ENCODE measurements at places on chromosomes 4 and X. TPM values are rescaled to one million over a fixed set of nuclear protein-coding genes. Genes with fewer than 3 reads are reported as not detected.

DNA sequence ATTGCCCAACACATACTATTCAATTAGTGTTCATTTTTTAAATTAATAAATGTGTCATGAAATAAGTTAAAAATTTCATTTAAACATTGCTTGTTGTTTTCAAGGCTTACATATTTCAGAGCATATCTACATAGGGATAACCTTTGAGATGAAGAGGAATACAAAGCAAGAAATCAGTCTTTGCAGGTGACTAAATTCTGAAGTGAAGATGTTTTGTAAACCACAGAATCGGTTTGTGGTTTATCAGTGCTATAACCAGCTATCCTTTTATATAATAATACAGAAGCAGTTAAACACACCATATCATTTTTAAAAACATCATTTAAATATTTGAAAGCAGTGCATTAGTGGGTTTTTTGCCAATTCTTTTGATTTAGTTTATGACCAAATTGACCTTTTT is 26.9 kb downstream of the FAM241A start:
- H3K27ac ChIP-seq = no peak overlapping the region
- no peak overlapping the region for H3K4me3 ChIP-seq
- no peaks in the 10 kb centered on the region for H3K36me3 ChIP-seq
- H3K27me3 ChIP-seq = no peaks in the 10 kb centered on the region

- H3K4me3 ChIP-seq = no peak overlapping the region
- no peaks in the 10 kb centered on the region for H3K4me1 ChIP-seq
- DNase-seq = no peak
- no peaks in the 10 kb centered on the region for H3K36me3 ChIP-seq
These were observed 70.7 kb downstream of the RTL5 start for GRCh38 chrX:72060921-72061490.

- H3K27me3 ChIP-seq = no peaks in the 10 kb centered on the region
- DNase-seq = no peak
- no peak overlapping the region for H3K4me3 ChIP-seq
- no peaks in the 10 kb centered on the region for H3K4me1 ChIP-seq
- H3K36me3 ChIP-seq = no peaks in the 10 kb centered on the region
- no peak overlapping the region for H3K27ac ChIP-seq
These were observed 14.9 kb downstream of the PARM1 start for GRCh38 chr4:74947798-74948197.

- H3K27ac ChIP-seq = no peak overlapping the region
- peaks cover 15% of the 10 kb centered on the region for H3K4me1 ChIP-seq
- H3K4me3 ChIP-seq = peak overlapping the region; percentile 63
- H3K27me3 ChIP-seq = no peaks in the 10 kb centered on the region
These were observed 531 bp downstream of the DGKQ start for GRCh38 chr4:972651-973424.

GRCh38 chrX:40201329-40201885 is 103.6 kb upstream of the BCOR start:
- H3K4me1 ChIP-seq = peaks cover 24% of the 10 kb centered on the region
- no peak overlapping the region for H3K4me3 ChIP-seq
- H3K36me3 ChIP-seq = no peaks in the 10 kb centered on the region
- peak; percentile 64 for DNase-seq

- no peak overlapping the region for H3K27ac ChIP-seq
- H3K4me1 ChIP-seq = peaks cover 5% of the 10 kb centered on the region
- peaks cover 38% of the 10 kb centered on the region for H3K27me3 ChIP-seq
- DNase-seq = no peak
These were observed 1.5 kb downstream of the EVC start for GRCh38 chr4:5712517-5712916.

DNA sequence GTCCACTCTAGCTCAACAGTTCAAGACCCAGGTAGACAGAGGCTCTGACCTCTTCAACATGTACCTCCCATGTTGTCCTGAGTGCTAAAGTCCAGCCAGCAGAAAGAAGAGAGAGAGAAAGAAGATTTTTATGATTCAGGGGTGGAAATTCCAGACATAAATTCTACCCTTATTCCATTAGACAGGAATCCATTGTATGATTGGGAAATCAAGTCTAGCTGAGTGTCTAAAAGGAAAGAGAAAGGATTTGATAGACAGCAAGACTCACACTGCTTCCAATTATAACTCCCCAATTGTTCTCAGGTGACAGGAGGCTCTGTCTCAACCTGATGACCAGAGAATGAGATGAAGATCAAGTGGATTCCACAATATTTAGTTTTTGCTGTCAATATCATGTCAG is 27.9 kb upstream of the PGM2 start:
- DNase-seq = no peak
- no peak overlapping the region for H3K27ac ChIP-seq
- H3K4me3 ChIP-seq = no peak overlapping the region
- no peaks in the 10 kb centered on the region for H3K36me3 ChIP-seq

DNA sequence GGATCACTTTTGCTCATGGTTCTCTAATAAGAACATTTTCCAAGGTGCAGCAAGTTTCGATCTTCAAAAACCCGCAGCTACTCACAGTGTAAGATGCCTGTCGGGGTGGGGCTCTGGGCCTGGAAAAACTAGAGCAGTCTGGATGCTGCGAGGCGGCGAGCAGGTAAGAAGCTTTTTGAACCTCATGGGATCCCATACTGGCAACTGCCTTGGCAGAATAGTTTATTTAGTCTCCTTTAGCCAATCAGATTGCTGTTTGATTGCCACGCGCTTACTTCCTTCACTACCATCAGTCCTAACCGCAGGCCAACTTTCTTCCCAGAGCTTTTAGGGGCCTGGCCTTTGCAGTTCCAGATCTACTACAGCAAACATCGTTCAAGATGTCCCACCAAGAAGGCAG is 61.3 kb upstream of the MAGEB10 start:
- DNase-seq = no peak
- no peaks in the 10 kb centered on the region for H3K27me3 ChIP-seq
- H3K27ac ChIP-seq = no peak overlapping the region
- H3K4me3 ChIP-seq = no peak overlapping the region
- H3K4me1 ChIP-seq = no peaks in the 10 kb centered on the region

DNA sequence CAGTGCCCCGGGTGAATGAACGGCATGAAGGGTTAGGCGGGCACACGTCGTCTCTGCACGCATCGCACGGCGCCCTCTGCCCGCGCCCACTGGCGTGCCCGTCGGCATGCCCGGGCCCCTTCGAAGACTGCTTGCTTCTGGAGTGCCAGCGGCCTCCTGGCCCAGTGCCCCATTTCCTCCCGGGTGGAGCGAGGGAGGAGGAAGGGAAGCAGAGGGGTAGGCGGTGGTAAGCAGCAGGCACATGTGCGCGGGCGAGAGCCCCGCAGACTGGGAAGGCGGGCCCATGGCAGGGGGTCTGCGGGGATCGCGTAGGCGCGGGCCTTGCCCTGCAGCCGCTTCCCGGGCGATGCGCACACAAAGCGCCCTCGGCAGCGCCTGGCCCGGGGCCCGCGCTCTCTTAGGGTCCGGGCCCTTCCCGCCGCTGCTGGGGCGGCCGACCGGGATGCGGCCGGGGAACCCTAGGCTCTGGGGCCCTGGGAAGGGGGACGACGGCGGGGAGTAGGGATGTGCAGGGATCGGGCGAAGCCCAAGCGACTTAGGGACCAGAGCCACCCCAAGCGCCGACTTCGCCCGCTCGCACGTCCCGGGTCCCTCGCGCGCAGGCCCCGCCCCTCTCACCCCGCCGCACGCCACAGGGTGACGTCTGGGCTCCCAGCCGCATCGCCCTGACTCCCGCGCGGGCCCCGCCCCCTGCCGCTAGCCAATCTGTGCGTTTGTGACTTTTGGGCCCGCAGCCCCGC is 866 bp upstream of the EMD start:
- peak overlapping the region; percentile 79 for H3K4me3 ChIP-seq
- DNase-seq = peak; percentile 29
- peak overlapping the region; percentile 91 for H3K27ac ChIP-seq
- no peaks in the 10 kb centered on the region for H3K27me3 ChIP-seq

DNA sequence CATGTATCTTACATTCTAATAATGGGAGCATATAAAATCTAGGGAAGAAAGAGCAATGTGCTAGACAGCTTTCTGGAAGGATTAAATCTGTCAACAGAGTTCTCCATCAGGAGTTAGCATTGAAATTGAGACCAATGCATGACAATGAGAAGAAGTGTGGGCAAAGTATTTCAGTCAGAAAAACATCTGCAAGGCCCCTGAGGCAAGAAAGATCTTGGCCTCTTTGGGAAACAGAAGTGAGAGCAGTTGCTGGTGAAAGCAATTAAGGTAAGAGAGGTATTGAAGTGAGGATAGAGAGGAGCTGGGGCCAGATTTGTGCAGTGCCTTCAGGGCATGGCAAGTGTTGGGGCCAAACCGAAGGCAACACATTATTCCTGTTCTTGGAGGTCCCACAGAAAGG is 999.1 kb downstream of the STPG2 start:
- no peaks in the 10 kb centered on the region for H3K36me3 ChIP-seq
- DNase-seq = no peak
- no peak overlapping the region for H3K27ac ChIP-seq
- no peaks in the 10 kb centered on the region for H3K27me3 ChIP-seq
- H3K4me1 ChIP-seq = no peaks in the 10 kb centered on the region
- no peak overlapping the region for H3K4me3 ChIP-seq

DNA sequence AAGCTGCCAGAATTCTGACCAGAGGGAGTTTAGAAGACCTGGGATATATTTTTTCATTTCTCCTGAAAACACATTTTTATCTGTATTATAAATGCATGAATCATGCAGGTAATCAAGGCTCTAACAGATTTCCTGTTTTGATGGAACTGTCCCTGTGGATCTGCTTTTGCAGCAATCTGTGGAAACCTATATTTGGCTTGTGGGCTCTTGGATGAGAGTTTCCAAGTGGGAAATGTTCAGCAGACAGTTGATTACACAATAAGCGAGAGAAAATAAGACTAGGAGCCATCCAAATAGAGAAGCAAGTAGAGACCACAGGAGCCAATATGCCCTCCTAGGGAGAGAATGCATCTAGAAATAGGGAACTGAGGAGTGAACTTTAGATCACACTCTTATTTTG is 105.0 kb downstream of the NDST3 start:
- no peak overlapping the region for H3K27ac ChIP-seq
- no peak for DNase-seq
- no peaks in the 10 kb centered on the region for H3K36me3 ChIP-seq
- H3K27me3 ChIP-seq = no peaks in the 10 kb centered on the region
- no peaks in the 10 kb centered on the region for H3K4me1 ChIP-seq
- H3K4me3 ChIP-seq = no peak overlapping the region

DNA sequence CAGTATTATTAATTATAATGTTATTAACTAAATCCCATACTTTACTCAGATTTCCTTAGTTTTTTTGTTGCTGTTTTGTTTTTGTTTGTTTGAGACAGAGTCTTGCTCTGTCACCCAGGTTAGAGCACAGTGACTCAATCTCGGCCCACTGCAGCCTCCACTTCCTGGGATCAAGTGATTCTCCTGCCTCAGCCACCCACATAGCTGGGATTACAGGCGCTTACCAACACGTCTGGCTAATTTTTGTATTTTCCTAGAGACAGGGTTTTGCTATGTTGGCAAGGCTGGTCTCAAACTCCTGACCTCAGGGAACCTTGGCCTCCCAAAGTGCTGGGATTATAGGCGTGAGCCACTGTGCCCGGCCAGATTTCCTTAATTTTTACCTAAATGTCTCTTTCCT is 72.2 kb downstream of the ANAPC4 start:
- no peaks in the 10 kb centered on the region for H3K36me3 ChIP-seq
- H3K27me3 ChIP-seq = no peaks in the 10 kb centered on the region
- DNase-seq = no peak
- no peaks in the 10 kb centered on the region for H3K4me1 ChIP-seq
- H3K4me3 ChIP-seq = no peak overlapping the region

GRCh38 chr4:139988863-139989765 is 164.9 kb downstream of the MAML3 start:
- no peak for DNase-seq
- peaks cover 2% of the 10 kb centered on the region for H3K27me3 ChIP-seq
- no peak overlapping the region for H3K27ac ChIP-seq
- H3K4me3 ChIP-seq = no peak overlapping the region
- H3K4me1 ChIP-seq = no peaks in the 10 kb centered on the region

DNA sequence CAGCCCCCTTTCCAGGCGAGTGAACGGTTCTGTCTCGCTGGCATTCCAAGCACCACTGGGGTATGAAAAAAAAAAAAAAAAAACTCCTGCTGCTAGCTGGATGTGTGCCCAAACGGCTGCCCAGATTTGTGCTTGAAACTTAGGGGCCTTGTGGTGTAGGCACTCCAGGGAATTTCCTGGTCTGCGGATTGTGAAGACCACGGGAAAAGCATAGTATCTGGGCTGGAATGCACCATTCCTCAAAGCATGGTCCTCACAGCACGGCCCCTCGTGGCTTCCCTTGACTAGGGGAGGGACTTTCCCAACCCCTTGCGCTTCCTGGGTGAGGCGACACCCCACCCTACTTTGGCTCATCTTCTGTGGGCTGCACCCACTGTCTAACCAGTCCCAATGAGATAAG is 516.8 kb upstream of the FAM241A start:
- no peak for DNase-seq
- H3K27me3 ChIP-seq = no peaks in the 10 kb centered on the region
- no peaks in the 10 kb centered on the region for H3K36me3 ChIP-seq

DNA sequence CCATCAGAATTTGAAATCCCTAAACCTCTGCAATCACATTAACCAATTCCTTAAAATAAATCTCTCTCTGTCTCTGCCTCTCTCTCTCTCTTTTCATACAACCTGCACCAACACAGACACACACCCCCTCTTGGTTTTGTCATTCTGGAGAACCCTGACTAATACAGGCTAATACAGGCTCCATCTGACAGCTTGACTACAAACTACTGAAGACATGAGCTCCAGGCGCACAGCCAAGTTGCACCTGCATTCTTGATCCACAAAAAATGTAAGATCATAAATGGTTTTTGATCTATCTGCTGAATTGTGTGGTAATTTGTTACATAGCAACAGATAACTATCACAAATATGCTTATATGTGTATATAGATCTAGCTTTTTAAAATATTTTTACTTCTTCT is 2414.2 kb downstream of the PCDH7 start:
- no peak overlapping the region for H3K27ac ChIP-seq

- no peak overlapping the region for H3K4me3 ChIP-seq
- H3K36me3 ChIP-seq = no peaks in the 10 kb centered on the region
- DNase-seq = no peak
- H3K27me3 ChIP-seq = no peaks in the 10 kb centered on the region
These were observed 180.9 kb downstream of the RASL11B start for GRCh38 chr4:53043055-53043454.

GRCh38 chr4:181688872-181689271 is 554.3 kb upstream of the TENM3 start:
- no peak for DNase-seq
- no peak overlapping the region for H3K4me3 ChIP-seq
- no peaks in the 10 kb centered on the region for H3K4me1 ChIP-seq
- H3K36me3 ChIP-seq = no peaks in the 10 kb centered on the region
- no peaks in the 10 kb centered on the region for H3K27me3 ChIP-seq

Gene MAGEA11
- not detected for total RNA-seq

Gene SSX1
- total RNA-seq = not detected

Gene PLAC8
- total RNA-seq = 418 TPM

Gene SPATA4
- not detected for total RNA-seq

Gene GPRASP1
- total RNA-seq = 1.5 TPM

Gene JCHAIN
- 0.23 TPM for total RNA-seq

Gene TNMD
- total RNA-seq = not detected

All from activated CD4-positive, alpha-beta T cell treated with anti-CD3 and anti-CD28 coated beads, Interleukin-2, amount 10 ng/mL, durations not matched to agents 7 days and 5 days (primary cell).